COLO829 (cell line): ENCODE measurements at places on chromosomes 16 and 17.

DNA sequence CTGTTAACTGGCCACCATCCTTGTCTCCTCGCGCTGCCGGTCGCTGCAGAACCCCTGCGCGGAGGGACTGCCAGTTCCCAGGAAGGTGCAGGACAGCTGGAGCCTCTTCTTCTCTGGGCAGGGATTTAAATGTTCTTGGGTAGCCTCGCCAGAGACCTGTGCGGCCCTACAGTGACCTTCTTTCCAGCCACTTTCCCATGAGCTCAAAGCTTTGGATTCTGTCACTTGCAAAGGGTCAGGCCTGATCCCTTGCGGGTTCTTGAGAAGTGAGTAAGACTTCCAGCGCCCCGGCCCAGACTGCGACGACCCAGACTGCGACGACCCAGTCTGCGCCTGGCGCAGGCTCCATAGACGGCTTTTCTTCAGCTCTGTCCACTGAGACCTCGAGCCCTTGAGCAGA is 1.4 kb upstream of the SLFN5 start:
- no peak for DNase-seq

DNA sequence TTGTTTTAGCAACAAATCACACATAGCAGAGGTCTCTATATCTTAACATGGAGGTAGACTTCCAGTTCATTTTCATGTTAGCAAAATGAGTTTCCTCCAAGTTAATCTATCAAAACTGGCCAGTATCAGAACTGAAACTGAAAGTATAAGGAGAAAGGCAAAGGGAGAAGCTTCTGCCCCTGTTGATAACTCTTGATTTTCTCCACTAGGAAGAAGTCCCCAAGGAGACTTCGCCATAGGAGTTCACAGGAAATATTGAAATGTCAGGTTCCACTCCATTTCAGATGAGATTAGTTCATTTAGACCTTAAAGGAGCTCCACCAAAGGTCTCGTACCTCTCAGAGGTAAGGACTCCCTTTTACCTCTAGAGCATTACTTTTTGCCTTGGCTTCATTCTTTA is 1.2 kb upstream of the OGFOD3 start:
- DNase-seq = no peak

GRCh38 chr17:59488805-59489204 is 76.6 kb upstream of the DHX40 start:
- no peak for DNase-seq

DNA sequence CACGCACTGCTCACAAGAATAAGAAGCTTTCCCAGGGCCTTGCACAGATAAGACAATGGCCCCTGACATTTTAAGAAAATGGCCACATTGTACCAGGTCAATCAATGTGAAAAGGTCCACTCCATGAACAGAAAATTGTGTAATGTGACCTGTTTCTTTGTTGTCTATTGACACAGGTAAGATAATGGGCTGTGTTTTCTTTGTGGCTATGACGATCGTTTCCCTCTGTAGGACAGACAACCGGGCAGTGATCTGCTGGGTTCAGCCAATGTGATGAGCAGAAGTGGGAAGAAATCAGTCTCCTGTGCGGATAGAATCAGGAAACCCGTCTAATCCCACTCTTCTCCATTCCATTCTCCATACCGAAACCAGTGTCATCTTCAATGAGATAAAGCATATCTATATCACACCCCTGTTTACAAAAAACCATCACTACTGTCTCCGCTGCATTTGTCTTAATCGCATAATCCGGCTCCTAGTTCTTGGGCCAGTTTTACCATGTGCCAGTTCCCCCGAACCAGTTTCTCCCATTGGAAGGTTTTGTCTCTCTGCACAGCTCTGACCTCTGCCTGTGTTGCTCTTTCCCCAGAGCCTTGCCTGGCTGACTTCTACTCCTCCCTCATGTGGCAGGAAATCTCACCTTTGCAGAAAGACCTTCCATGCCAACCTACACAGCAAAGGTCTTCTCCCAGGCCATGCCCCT is 66.9 kb upstream of the ATF7IP2 start:
- no peak for DNase-seq

- peak; percentile 2 for DNase-seq
These were observed 34.1 kb downstream of the MAP2K6 start for GRCh38 chr17:69448431-69449102.
